Right renal cortex interstitium (tissue), 3 donors: ENCODE measurements at places on chromosomes 12 and 14. TPM values are rescaled to one million over a fixed set of nuclear protein-coding genes. Genes with fewer than 3 reads are reported as not detected.

GRCh38 chr12:51868821-51869495 lies 18.9 kb upstream of the ANKRD33 start:
- no peak for DNase-seq

OR6C76 gene
- not detected for polyA plus RNA-seq

DNA sequence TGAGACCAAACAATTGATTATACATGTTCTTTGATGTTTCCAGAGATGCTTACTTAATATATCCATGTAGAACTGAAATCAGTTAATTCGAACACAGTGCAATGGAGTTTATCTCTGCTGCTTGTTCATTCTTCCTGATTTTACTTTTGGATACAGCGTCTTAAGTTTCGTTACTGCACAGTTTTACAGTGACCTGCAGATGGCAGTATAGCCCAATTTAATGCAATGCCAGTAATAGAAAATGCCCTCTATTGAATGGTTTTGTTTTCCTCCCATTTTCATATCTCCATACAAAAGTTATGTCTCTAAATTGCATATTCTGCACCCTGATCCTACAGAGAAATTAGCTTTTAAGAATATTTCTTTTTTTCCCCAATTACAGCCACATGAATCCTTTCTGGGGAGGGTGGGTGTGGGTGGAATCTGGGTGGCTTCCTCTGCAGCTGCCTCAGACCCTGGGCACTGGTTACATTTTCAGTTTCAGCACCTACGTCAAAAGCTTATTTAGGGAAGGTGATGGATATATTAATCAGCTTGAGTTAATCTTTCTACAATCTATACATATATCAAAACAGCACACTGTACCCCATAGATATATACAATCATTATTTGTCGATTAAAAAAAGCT lies 101.1 kb upstream of the DCD start:
- peak; percentile 23 for DNase-seq

PRKD1 gene
- 30.4 TPM for polyA plus RNA-seq
